Cortex of kidney (tissue), 1 donor: ENCODE measurements at places on chromosomes 12 and 14.

GRCh38 chr12:74890237-74890599 lies 319.4 kb downstream of the KCNC2 start:
- no peak for DNase-seq

DNA sequence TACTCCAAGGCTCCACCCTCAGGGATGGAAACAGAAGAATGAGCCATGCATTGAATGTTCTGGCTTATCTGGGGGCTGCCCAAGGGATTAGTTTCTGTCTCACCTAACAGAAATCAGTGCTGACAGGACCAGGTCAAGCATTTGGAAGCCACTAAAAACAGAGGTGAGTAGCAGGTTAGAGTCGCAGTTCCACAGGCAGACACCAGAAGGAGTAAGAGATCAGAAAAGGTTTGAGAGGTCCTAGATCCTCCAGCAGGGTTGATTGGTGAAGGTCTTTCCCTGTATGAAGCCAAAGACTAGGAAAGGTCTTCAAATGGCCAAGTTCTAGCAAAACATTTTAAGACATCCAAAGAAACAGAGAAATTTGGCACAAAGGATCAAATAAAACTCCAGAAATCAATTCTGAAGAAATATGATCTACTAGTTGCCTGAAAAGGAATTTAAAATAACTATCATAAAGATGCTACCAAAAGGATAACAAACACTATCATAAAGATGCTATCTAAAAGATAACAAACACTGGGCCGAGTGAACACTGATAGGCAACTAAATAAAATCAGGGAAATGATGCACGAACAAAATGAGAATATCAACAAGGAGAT lies 19.5 kb upstream of the TTC9 start:
- DNase-seq: no peak

- no peak for DNase-seq
These were observed 52.0 kb downstream of the PEBP1 start for GRCh38 chr12:118187751-118188435.

- no peak for DNase-seq
These were observed 35.4 kb upstream of the RNASE3 start for GRCh38 chr14:20855652-20856291.

GRCh38 chr14:68965261-68965761 lies 13.8 kb downstream of the ACTN1 start:
- DNase-seq: no peak

GRCh38 chr12:112328456-112329124 lies 53.6 kb downstream of the HECTD4 start:
- no peak for DNase-seq

DNA sequence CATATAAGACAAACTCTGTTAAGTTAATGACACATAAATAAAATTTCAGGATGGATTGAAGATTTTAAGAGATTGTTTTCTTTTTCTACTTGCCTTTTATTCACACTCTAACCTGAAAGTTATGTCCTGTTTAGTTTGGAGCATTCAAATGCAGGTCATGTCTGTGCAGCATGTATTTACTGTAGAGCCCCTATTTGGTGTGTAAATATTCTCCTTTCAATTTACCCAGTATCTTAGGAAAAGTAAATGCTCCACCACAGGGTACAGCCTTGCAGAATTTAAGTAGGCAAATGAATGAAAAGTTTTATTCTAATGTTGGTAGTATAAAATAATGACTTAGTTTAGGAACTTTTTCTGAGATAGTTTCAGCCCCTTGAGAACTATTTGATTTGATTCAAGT lies 6.2 kb upstream of the DCN start:
- no peak for DNase-seq

GRCh38 chr12:40137252-40137651 lies 31.4 kb upstream of the SLC2A13 start:
- no peak for DNase-seq

DNA sequence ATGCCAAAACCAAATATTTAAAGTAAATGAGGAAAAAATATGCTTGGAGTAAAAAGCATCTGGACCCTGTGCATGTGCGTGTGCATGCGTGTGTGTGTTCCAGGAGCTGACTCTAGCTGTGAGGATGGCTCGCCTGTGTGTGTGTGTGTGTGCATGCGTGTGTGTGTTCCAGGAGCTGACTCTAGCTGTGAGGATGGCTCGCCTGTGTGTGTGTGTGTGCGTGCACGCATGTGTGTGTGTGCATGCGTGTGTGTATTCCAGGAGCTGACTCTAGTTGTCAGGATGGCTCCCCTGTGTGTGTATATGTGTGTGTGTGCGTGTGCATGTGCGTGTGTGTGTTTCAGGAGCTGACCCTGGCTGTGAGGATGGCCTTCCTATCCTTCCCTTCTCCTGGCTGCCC lies 357.7 kb downstream of the CACNA1C start:
- DNase-seq: no peak

- DNase-seq: no peak
These were observed 4.4 kb downstream of the CACNA1C start for GRCh38 chr12:2057041-2057794.

GRCh38 chr12:68441167-68441566 lies 109.0 kb upstream of the MDM1 start:
- DNase-seq: no peak

GRCh38 chr12:118884226-118884625 lies 97.1 kb upstream of the SRRM4 start:
- no peak for DNase-seq

- no peak for DNase-seq
These were observed 9.9 kb downstream of the AMDHD1 start for GRCh38 chr12:95953000-95953399.

DNA sequence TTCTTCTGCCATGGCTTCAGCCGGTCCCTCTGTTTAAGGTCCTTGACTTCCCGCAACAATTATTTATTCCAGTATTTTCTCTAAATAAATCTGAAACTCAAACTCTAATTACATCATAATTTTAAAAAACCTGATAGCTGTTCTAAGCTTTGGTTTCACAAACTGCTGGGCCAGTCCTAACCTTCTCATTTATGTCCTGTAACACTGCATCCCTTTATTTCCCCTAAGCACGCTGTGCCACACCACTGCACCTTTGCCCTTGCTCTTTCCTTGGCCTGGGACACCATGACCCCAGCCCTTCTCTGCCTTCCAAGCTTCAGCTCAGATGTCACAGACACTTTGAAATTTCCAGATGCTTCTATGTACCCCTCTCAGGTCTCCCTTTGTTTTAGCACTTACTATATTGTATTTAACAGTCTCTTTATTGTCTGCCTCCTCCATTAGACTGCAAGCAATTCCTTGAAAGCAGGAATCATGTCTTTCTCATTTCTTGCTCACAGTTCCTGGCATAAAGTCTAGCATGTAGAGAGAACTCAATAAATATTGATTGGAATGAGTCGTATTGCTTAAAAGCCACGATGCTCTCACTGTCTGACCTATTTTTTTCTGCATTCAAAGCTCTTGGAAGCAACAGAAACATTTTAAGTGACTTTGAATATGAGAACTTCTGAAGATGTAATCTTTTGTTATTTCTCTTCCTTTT lies 111.1 kb downstream of the ERGIC2 start:
- DNase-seq: no peak

DNA sequence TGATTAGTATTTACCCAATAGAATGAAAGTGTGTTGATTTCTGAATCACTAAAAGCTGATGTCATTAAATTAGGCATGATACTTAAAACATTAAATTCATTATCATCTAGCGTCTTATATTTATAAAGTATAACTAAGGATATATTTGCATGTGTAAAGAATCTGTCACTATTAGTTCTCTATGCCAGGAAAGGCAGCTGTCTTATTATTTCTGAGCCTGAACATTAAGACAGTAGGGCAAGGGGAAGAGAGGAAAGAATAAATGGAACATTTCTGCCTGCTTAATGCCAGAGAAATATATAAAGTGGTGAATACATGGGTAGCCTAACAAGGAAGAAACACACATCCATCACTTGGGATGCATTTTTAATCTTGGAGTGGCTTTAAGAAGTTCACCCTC lies 965.1 kb upstream of the TMEM132C start:
- DNase-seq: no peak

DNA sequence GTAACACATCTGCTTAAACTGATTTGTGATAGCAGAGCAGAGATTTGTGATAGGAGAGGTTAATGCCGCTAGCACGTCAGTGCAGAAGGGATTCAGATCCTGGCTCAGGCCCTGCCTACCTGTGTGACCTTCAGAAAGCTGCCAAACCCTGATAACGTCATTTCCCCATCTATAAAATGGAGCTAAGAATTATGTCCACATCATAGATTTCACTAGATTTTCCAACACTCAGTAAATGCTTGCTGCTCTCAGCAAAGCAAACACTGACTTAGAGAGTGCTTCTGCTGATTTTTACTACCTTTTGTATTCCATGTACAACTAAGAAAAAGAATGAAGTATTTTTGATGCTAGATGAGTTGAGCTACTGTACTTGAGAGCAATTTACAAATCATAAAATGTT lies 261.4 kb downstream of the ITPR2 start:
- DNase-seq: no peak

DNA sequence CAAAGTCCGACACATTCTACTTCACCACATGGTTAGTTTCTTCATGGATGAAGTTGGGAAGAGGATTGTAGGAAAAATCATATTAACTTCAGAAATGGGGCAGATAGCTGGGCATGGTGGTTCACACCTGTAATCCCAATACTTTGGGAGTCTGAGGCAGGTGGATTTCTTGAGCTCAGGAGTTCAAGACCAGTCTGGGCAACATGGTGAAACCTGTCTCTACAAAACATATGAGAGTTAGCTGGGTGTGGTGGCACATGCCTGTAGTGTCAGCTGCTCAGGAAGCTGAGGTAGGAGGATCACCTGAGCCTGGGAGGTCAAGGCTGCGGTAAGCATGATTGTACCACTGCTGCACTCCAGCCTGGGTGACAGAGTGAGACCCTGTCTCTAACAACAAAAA lies 49.5 kb upstream of the PCED1B start:
- no peak for DNase-seq

DNA sequence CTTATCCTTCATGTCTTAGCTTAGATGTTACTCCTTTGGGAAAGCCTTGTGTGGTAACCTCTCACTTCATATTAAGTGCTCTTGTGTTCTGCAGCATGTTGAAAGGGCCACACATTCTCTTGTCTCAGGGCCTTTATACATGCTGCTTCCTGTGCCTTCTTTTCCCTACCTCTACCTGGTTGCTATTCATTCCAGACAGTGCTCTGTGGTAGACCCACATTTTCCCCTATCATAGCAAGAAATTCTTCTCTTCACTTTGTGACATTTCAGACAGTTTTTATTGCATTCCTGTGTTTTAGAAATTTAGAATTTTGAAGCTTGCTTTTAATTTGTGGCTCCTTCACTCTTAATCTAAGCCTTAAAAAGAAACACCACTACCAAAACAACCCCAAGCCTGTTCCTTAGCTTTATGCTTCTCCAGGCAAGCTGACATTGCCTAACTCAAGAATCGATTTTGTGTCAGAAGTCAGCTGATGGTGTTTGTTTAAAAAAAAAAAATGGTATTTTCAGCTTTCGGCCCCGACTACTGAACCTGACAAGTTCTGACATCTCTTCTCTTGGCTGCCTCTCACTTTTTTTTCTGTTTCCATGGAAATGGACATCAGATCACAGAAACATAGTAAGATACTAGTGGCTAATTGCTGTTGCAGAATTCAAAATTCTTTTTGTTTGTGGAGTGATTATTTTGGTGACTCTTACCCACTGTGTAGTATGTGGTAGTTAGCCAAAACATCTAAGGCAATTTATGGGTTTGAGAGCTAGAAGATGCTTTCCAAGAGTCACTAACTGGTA lies 156.3 kb downstream of the NUBPL start:
- DNase-seq: no peak

GRCh38 chr12:11718768-11719253 lies 69.3 kb downstream of the ETV6 start:
- DNase-seq: no peak

DNA sequence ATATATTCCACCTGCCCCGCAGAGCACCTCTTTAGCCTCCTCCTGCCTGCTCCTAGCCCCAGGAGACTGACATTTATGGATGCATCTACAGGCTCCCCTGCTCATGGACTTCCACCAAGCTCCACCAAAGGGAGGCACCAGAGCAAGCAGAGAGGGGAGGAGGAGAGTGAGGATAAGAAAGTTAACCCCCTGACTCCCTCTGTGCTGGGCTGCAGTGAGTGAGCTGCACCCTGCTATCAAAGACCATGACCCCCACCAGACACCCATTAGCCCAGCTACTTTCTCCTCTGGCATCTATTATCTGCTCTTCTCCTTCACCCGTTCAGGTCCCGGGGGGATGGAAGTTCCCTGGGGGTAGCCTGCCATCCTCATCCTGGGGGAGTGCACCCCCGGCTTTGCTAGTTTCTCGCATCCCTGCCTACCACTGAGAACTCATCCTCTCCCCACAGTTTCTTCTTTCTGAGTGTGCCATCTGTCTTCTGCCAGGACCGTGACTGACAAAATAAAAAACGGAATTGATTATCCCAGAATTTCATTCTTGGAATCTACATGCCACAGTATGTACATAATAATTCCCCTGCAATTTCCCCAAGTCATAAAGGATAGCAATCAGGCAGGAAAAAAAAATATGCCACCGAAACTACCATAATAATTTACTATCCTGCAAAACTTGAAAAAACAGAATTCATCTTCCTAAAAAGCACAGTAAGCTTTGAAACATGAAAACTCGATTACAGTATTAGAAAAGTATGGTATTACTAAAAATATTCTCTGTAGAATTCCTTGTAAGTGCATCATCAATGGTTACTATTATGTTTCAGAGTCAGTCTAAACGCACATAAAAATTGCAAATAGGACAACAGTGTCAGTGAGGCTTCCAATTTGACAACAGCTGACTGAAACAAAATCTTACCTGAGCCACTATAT lies 45.2 kb downstream of the FOXN3 start:
- no peak for DNase-seq

- no peak for DNase-seq
These were observed 116.6 kb upstream of the MED13L start for GRCh38 chr12:116393859-116394650.

DNA sequence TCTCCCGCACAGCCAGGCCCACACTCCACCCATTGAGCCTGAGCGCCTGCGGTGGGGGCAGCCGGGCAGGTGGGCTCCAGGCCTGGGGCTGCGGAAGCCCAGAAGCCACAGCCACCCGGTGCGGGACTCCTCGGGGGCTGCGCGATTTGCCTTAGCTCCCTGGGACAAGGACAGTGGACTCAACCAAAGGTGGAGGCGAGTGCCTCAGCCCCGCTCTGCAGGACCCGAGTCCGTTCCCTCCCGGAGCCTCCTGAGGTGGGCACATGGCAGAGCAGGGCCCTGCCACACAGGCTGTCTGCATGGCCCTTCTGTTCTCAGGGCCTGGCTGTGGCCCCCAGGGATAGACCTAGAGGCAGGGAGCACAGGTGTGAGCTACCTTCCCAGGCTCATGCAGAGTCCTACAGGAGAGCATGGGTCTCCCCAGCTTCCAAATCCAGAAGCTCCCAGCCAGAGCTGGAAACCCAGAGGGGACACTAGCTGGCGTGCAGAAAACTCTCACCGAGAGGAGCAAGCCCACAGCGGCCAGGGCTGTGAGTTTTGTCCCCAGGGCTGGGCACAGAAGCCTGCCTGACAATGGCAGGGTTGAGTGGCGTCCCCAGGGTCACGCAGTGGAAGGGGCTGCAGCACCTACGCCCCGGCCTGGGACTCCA lies 22.2 kb upstream of the LRTM2 start:
- no peak for DNase-seq

DNA sequence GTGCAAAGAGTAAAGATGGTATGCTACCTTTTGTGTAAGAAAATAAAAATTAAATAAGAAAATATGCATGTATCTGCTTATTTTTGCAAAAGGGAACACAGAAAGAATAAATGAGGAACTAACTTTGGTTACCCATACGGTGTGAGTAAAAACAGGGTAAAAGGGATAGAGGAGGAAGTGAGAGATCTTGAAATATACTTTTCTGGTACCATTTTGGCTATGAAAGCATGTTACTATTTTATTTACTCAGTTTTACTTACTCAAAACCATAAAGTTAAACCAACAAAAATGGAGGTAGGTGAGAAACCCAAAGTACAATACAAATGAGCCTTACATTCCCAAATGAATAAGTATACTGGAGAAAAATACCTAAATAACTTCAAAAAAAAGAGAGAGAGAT lies 122.0 kb upstream of the EGLN3 start:
- DNase-seq: no peak
